Activated T-cell treated with anti-CD3 and anti-CD28 coated beads for 1 hour (primary cell): ENCODE measurements at places on chromosomes 3 and 15.

DNA sequence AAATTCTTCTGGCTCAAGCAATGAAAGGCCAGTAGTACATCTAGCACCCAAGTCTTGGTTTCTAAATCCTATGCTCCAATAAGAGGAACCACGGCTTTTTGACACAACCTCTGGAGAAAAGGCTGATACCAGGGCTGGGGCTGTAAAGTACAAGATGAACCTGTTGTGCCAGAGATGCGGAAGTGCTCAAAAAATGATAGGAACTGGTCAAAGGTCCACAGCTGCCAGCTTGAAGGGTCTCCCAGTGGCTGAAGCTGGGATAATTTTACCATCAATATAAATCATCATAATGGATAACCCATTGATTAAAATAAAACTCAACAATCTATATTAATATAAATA lies 558 bp upstream of the NCEH1 start:
- no peak for DNase-seq

DNA sequence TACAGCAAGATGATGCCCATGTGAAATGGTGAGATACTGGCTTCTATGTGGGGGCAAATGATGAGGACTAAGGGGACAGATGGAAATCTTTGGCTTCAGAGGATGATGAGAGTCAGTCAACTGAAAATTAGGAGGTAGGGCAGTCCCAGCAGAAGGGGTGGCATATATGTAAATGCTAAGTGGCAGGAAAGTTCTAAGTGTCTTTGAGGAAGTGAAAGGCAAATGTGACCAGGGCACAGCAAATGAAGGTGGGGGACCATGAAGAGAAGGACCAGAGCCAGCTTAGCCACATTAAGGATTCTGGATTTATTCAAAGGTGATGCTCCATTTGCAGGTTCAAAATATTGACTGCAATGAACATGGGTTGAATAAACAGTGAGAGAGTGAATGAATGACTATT lies 29.2 kb upstream of the LIMD1 start:
- no peak for DNase-seq

GRCh38 chr15:73626072-73626471 lies 7.1 kb downstream of the NPTN start:
- no peak for DNase-seq

GRCh38 chr15:27592036-27592760 lies 506.9 kb downstream of the OCA2 start:
- DNase-seq = no peak

- DNase-seq = no peak
Observed at GRCh38 chr3:11373235-11373634, 101.0 kb downstream of the ATG7 start.

DNA sequence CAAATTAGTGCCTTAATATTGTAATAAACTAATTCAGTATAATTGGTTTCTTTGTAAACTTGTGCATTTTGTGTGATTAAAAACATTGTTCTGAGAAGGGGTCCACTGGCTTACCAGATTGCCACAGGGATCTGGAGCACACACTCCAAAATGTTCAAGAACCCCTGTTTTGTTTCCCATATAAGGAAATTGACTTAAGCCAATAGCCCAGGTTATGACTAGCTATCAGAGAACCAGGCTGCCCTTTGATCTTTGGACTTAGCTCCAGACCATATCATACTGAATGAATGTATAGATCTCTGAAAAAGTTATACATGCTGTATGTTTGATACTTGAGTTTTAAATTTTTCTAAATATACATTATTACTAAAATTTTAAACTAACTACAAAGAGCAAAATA lies 91.7 kb downstream of the NPTN start:
- no peak for DNase-seq
